ENCODE measurements at places on chromosomes 4 and X. TPM values are rescaled to one million over a fixed set of nuclear protein-coding genes. Genes with fewer than 3 reads are reported as not detected.

DNA sequence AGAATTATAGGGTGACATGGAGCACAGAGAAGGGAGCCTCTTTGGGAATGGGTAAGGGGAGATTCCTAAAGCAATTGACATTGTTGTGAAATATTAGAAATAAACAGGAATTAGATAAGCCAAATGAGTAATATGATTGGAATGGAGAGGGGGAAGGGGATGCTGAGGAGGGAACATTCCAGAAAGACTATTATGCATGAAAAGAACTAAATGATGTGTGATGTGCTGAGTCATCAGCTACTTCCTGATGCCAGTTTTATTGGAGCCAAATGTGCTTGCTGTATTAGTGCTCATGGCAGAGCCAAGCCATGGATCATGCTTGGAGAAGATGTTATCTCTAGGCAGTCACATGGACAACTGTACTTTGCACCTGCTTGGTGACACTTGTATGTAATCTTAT lies 189.0 kb upstream of the HCCS start:
- no peak for DNase-seq

DNA sequence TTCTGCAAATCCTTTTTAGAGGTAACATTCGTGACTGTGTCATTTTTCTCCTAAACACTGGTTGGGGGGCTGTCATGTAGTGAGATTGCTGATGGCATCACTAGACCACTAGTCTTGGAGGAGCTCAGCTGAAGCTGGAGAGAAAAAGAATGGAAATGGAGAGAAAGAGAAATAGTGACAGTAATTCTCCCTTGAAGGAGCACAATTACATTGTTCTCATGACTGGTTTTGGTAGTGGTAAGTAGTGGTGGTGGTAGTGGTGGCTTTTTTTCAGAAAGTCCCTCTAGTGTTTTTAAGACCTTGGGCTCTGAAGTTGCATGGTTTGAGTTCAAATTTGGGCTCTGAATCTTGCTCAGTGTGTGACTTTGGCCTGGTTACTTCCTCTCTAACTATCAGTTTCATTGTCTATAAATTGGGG lies 99.8 kb downstream of the LARP7 start:
- DNase-seq, result no peak

GRCh38 chr4:37139987-37140386 lies 104.6 kb upstream of the NWD2 start:
- DNase-seq, result no peak

GRCh38 chr4:184216515-184216914 lies 1.2 kb downstream of the ENPP6 start:
- no peak for DNase-seq

- DNase-seq, result no peak
These were observed 369.2 kb upstream of the LCORL start for GRCh38 chr4:18390655-18391353.

The XAGE1B gene
- total RNA-seq, result not detected
